ENCODE measurements at places on chromosomes 1 and 21.

- DNase-seq: no peak
Measured at GRCh38 chr1:194289569-194290266, 1103.3 kb upstream of the B3GALT2 start.

DNA sequence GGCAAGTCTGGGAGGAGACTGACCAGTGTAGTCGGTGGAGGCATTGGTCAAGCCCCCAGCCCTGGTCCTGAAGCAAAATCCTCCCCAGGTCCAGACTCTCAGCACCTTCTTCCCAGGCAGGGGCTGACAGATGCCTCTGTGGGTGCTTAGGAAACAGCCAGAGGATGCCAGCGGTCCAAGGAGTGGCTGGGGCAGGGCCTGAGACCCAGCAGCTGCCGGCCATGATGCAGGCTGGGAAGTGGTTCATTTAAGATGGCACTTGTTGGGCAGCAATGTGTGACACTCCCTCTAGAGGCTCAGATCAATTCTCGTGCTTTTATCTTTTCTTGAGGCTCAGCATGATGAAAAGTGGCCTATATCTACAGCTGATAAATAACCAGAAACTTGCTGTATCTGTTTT, 165.0 kb upstream of the VAMP3 start:
- DNase-seq: no peak

DNA sequence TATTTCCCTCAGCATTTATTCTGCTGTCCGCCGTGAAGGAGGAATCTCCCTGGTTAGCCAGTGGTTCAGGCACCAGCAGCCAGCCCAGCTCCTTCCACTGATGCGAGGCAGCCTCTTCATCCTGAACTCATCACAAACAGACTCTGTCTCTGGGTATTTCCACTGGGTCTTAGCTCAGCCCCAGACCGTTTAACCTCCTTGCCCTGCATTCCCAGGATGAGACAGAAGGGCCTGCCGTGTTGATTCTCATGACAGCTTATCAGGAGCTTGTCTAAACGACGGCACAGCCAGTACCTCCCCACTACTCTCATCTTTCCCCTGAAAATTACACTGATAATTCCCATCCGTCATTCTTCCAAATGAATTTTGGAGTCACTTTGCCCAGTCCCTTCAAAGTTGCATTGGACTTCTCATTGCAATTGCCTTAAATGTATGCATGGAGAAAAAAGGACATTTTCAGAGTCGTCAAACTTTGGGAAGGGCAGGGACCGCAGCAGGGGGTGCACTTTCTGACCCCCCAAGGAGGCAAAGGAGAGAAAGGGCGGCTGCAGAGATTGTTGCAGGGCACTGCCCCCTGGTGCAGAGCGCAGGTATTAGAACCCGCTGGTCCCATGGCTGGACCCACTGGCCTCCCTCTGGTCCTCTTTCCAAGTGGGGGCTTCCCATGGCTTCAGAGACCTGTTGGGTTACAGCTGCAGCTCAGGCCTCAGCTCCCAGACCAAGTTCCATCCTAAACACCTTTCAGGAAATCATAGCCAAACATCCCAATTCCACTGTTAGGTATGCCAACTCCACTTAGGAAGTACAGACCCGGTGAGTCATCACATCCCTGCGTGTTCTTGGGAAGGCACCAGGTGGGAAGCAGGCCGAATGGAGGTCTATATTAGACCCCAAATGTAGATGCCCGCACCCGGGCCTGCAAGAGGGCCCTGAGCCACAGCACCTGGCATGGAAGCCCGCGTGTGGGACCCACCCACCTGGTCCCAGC, 3.7 kb upstream of the MEGF6 start:
- no peak for DNase-seq

DNA sequence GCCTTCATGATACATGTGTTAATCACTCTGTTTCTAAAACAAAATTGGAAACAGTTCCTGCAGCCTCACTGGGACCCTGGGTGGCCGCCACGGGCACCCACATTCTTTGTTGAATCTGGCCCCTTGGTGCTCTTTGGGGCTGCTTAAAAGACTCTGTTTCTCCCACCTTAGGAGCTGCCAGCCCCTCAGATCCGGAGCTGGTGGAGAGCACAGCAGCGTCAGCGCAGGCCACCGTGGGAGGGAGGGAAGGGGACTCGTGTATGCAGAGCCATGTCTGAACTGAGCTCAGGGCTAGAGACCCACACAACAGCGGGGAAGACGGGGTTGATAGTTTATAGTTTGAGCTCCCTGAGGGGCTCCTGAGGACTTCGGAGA, 121.2 kb downstream of the CNIH3 start:
- DNase-seq: no peak

DNA sequence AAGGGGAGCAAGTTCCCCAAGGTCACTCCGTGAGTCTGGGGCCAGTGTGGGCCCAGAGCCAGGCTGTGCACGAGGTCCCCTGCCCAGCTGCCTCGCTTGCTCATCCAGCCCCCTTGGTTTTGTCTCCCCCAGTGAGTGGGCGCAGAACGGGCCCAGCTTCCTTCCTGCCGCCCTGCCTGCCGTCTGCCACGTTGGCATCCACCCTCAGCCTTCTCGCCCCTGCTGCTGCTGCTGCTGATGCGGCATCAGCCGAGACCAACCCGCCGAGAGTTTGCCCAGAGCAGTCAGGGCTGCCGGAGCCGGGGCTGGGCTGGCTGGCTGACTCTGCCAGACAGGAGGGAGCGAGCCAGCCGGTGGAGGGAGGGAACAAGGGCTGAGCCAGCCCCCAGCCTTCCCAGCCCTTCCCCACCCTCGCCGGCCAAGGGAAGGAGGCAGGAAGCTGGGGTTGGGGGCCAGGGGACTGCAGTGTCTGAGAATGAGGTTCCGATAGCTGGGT, 31.4 kb upstream of the WASF2 start:
- DNase-seq: peak; percentile 42

- DNase-seq: no peak
Measured at GRCh38 chr1:15324869-15325335, 77.9 kb downstream of the FHAD1 start.

DNA sequence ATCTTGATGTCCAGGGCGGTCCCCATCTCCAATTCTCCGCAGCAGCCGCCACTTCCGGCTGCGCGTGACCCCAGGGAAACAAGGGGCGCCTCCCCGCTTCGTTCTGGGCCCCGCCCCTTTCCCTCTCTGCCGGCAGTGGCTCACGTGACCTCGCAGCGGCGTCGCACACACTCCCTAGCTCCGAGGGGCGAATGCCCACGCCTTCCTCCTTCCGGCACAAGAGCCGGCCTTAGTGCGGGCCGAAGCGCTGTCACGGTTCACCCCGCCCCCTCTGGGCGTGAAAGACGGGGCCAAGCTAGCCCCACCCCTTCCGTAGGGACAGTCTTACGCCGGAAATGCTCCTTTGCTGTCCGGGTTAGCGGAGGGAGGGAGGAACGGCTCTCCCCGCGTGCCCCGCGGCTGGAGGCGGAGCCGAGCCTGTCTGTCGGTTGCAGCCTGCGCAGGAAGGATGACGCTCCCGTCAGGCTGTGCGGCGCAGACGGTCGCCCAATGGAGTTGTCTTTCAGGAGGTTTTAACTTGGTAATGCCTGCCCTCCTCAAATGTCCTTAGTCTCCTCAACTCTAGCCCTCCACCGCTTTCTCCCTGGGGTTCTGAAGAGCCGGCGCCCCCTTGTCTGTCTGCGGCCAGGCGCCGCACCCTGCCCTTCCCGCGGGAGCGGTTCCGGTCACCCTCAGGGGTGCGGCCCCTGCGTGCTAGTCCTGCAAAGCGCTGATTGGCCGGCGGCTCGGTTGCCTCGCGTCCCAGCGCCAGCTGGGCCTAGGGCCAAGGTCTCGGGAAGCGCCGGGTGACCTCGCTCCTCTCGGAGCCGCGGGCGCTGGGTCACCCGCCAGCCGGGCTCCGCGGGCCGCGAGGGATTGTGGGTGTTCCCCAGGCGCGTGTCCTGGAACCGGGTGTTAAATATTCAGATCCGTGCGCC, at the start of gene VPS26C:
Gene VPS26C (minus strand): TSS at position 66 of the 917 bp plus-strand sequence. CDS start 40 bp downstream, at position 26.
- peak; percentile 100 for DNase-seq

DNA sequence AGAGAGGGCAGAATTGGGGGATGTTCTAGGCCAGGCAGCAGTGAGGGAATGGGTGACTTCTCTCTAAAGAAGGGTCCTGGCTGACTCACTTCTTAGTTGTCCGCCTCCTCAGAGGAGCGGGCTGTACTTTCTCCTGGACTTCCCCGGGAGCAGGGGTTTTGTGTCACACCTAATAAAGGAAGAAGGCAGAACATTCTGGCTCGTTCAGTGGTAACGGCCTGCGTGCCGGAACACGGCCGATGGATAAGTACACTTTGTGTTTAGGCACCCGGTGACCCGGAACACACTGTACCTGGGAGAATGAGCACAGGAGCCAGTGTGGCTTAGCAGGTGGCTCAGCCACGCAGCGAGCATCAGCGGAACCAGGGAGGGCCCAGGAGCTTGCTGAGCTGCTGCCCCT, 84.7 kb downstream of the FBXO2 start:
- DNase-seq: no peak

GRCh38 chr1:160451859-160452232, 51.5 kb downstream of the VANGL2 start:
- DNase-seq: no peak

GRCh38 chr1:175755516-175756070, 12.2 kb upstream of the TNR start:
- DNase-seq: no peak

DNA sequence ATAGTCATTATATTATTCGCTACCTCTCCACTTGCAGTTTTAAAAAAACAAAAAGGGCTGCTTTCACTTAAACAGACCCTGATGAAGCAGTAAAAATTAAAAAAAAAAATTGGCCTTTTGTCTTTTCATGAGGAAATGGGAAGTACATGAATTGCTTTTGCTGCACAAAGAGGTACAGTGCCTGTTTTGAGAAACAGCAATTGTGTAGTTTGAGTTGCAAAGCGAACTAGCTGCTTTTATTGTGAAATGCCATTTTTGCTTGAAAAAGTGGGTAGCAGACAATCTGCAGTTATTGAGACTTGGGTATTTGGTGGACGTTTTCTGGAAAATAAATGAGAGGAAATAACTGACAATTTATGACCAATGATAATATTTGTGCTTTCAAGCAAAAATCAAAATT, 7.0 kb downstream of the DIP2A start:
- DNase-seq: no peak

- DNase-seq: no peak
Measured at GRCh38 chr1:191174298-191174697, 696.6 kb upstream of the BRINP3 start.

- DNase-seq: peak; percentile 45
Measured at GRCh38 chr1:240575981-240576662, 35.8 kb downstream of the GREM2 start.

GRCh38 chr1:3593334-3593733, 18.0 kb downstream of the MEGF6 start:
- DNase-seq: no peak

DNA sequence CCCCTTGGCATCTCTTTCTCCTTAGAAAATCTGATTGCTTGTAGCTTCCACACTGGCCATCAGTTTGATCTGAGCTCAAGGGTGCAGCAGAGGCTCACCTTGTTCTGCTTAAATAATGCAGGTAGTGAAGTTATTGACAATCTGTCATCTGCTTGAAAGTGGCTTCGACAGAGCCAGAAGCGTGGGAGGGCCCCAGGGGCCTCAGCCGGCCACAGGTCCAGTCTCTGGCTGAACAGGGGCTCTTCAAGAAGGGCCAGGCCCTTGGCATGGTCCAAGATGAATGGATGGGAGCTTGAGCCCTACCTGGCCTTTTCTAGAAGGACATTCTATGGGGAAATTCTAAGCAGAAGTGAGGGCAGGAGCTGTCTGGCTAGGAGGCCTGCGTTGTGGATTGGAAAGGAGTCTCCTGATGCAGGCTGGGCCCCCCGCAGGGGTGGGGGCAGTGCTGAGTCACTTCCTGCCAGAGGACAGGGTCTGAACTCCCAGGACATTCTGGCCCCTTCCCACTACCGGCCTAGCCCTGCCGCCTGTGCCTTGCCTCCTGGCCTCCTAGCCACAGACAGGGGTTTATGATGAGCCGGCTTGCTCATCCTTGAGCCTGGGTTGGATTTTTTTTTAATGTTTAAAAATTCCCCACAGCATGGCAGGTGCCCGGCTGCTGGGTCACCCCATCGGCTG, 162.3 kb upstream of the VAMP3 start:
- no peak for DNase-seq

DNA sequence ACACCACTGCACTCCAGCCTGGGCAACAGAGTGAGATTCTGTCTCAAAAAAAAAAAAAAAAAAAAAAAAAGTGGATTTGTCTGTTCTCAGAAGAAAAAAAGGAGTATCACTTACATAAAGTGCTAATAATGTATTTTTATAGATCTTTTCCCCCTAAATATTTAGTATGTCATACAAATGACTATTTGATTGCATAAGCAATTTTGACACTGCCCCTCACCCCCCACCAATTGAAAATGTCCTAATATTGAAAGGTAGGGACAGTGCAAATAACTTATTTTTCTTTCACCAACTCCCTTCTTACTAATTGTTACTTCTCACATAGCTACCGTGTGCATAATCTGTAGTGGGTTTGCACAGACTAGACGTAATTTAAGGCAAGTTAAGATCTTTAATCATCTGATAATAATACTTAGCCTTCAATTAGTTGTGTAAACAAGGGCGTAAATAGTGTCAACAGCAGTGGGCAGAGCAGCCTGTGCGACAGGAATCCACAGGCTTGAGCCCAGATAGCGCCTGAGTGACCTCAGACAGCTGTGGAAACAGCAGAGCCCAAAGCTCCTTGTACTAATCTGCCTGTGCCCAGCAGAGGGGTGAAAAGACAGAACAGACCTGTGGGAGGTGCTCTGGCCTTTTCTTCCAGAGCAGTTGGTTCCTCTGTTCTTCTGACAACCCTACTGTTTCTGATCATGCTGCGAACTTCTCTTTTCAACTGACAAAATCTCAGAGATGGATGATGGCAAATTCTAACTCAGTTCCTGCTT, 4.5 kb upstream of the IER5 start:
- DNase-seq: peak; percentile 78

- DNase-seq: no peak
Measured at GRCh38 chr21:36676039-36676950, 22.6 kb upstream of the SIM2 start.

- no peak for DNase-seq
Measured at GRCh38 chr21:32523988-32524719, 61.2 kb downstream of the TCP10L start.

DNA sequence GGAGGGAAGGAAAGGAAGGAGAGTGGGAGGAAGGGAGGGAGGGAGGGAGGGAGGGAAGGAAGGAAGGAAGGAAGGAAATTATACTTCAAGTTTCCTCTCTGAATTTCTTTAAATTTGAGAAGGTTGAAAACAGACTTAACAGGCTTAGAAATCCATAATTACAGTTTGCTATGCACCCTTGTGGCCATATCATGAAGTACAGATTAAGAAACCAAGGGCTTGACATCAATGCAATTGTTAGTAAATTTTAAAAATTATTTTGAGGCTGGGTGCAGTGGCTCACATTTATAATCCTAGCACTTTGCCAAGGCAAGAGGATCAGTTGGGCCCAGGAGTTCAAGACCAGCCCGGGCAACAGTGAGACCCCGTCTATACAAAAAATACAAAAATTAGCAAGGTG, 14.4 kb downstream of the ANP32E start:
- no peak for DNase-seq

DNA sequence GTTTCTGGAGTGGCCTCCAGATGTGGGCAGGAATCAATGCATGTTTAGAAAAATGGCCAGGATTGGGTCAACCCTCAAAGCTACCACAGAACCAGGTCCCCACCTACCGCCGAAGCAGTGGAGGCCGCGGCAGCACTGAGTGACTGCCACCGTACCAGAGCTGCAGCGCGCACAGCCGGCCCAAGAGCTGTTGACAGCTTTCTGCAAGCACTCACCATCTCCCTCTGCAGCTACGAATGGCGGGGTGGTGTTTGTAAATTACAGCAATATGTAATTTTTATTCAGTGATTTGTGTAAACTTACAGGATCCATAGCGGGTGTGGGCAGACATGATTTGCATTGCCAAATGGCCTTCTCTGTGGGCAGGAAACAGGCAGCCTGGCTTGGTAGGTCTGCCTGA, 96.4 kb downstream of the CAMK2N1 start:
- DNase-seq: no peak

Data from GDM1 (cell line).